ENCODE measurements at places on chromosomes 2 and 18. TPM values are rescaled to one million over a fixed set of nuclear protein-coding genes. Genes with fewer than 3 reads are reported as not detected.
A peak's percentile ranks its signal among the peaks of the same experiment; 100 is the strongest.

DNA sequence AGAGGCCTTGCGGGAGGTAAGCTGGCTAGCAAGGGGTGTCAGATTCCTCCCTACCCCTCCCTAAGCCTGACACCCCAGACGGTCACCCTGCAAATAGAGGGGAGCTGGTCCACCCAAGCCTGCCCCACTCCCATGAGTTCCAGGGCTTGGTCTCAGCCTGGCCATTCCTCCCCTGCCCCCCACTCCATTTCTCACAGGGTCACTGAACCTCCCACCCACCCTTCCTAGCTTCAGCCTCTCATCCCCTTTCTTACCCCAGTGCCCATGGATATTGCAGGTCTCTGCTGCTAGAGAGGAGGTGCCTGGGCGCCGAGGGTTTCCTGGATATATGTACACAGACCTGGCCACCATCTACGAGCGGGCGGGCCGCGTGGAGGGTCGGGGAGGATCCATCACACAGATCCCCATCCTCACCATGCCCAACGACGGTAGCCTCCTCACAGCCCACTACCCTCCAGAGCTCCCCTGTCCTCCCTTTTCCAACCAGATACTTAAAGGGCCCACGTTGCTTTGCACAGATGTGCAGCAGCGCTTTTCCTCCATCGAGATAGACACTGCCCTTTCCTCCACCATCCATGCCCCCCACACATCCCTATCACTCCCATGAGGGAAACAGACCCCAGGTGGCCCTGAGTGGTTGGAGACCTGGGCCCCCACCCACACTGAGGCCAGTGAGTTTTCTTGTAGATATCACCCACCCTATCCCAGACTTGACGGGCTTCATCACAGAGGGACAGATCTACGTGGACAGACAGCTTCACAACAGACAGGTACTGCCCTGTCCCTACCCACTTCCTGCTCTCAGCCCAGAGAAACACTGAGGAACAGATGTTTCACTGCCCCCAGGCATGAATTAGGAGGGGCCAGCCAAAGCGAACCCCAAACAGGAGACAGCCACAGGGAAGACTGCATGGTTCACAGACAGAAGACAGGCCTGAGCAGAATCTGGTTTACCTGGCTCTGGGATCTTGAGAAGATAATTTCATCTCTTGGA, 15.2 kb upstream of the ANKRD53 start:
- peaks cover 8% of the 10 kb centered on the region for H3K4me1 ChIP-seq
- no peaks in the 10 kb centered on the region for H3K36me3 ChIP-seq
- peaks cover 33% of the 10 kb centered on the region for H3K27me3 ChIP-seq
- peak; percentile 77 for DNase-seq

- no peak overlapping the region for H3K27ac ChIP-seq
- no peak for DNase-seq
- H3K27me3 ChIP-seq = peaks cover 4% of the 10 kb centered on the region
These were observed 253.1 kb downstream of the SH3BP4 start for GRCh38 chr2:235204948-235205347.

DNA sequence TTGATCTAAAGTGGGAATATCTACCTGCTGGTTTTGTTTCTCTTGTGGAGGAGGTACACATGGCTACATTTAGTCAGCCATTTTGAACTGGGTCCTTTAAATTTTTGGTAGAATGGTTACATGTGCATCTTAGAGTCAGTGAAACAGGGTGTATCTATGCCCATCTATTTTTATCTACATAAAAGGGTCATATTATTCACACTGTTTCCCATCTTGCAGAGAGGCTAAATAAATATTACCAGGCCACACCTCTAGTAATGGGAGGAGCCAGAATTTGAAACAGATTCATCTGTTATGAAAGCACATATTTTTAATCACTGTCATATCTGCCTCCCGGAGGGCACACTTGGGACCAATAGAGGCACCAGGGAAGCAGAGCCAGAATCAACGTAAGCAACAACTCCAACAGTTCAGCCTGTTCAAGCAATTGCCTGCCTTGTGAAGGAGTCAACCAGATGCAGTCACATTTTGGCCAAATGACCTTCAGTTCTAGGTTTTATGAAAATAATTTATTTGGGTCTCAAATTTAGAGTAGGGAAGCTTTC, 376.8 kb downstream of the TSN start:
- no peaks in the 10 kb centered on the region for H3K4me1 ChIP-seq
- DNase-seq = no peak
- no peaks in the 10 kb centered on the region for H3K36me3 ChIP-seq
- no peak overlapping the region for H3K4me3 ChIP-seq

Gene GBX2
- total RNA-seq = not detected

DNA sequence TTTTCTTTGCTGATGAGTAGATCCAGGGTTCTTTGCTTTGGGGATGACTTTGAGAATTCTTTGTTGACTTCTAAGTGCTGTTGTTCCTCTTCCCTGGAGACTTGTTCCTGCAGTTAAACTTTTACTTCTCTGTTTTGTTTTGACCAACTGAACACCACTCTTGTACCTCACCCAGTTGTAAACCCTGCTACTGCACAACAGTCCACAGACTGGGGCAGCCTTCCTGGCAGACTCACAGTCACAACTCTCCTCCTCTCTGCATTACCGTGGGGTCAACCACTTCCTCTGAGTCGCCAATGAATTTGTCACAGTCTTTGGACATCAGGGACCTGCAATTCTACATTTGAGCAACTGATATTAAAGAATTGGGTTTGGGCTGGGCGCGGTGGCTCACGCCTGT, 3.8 kb upstream of the SLC8A1 start:
- no peaks in the 10 kb centered on the region for H3K36me3 ChIP-seq
- H3K27me3 ChIP-seq = peaks cover 8% of the 10 kb centered on the region
- no peak for DNase-seq

Gene PRKAG3
- not detected for total RNA-seq

DNA sequence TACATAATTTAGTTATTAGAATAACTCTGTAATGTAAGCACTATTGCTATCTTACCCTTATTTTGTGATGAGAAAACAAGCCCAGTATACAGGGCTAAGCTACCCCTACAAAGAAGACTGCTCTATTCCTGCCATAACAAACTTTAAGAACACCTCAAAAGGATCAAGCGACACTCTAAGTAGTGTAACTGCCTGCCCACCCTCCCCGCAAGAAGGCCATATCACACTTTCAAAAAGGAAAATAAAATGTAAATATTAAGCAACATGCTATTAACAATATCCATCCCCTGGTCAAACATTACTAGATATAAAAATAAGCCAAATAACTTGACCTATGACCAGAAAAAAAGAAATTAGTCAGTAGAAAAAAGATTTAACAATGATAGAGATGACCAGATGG, 741.7 kb upstream of the CNTNAP5 start:
- DNase-seq = no peak
- no peaks in the 10 kb centered on the region for H3K4me1 ChIP-seq
- H3K4me3 ChIP-seq = no peak overlapping the region
- H3K36me3 ChIP-seq = no peaks in the 10 kb centered on the region
- no peak overlapping the region for H3K27ac ChIP-seq

DNA sequence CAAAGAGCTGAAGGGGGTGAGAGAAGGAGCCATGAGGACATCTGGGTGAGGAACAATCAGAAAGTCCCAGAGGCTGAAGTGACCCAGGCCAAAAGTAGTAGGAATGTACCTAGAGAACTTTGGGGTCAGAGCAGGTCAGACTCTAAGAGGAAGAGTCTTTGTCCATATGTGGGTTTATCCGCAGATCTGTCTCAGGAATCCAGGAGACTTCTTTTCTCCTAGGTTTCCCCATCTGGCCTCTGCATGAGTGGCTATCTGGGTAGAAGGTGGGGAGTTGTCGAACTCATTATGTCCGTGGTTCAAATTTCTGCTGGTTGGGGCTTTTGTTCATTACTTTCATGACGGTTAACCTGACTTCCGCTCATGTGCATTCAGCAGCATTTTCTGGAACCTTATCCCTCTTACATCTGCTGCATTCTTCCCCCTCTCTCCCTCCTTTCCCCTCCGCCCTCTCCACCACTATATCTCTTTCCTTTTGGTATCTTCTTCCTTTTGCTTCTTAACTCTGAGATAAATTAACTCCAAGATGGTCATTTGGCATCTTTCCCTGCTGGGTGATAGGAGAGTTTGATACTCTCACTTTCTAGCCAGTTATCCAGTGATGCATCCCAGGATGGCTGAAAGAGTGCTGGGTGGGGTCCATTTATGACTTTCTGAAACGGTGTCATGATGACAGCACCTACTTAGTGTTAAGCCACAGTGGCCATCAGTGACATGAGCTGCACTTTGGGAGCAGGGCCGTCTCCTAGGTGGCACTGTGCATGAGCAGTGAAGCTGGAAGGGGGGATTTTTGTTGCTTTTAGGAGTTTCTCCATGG, 2.1 kb downstream of the LIPG start:
- H3K27ac ChIP-seq = no peak overlapping the region
- H3K4me3 ChIP-seq = no peak overlapping the region
- H3K4me1 ChIP-seq = peaks cover 29% of the 10 kb centered on the region
- no peaks in the 10 kb centered on the region for H3K36me3 ChIP-seq
- no peak for DNase-seq

Gene NYAP2
- 0.11 TPM for total RNA-seq

DNA sequence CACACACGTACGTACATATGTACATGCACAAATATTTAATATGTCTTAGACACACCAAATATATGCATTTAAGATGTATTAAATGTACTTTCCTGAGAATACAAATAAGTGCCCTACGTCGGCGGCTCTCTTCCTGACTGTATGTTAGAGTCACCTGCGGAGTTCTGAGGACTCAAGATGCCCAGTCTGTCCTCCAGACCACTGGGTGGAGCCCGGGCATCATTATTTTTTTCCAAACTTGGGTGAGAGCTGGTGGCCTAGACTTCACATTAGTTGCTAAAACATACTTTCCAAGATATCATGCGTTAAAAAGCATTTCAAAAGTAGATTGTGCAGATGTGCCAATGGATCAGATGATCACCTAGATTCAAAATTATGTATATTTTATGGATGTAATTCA, 2.9 kb downstream of the IL18R1 start:
- H3K4me1 ChIP-seq = peaks cover 18% of the 10 kb centered on the region
- no peak overlapping the region for H3K27ac ChIP-seq
- H3K4me3 ChIP-seq = no peak overlapping the region

DNA sequence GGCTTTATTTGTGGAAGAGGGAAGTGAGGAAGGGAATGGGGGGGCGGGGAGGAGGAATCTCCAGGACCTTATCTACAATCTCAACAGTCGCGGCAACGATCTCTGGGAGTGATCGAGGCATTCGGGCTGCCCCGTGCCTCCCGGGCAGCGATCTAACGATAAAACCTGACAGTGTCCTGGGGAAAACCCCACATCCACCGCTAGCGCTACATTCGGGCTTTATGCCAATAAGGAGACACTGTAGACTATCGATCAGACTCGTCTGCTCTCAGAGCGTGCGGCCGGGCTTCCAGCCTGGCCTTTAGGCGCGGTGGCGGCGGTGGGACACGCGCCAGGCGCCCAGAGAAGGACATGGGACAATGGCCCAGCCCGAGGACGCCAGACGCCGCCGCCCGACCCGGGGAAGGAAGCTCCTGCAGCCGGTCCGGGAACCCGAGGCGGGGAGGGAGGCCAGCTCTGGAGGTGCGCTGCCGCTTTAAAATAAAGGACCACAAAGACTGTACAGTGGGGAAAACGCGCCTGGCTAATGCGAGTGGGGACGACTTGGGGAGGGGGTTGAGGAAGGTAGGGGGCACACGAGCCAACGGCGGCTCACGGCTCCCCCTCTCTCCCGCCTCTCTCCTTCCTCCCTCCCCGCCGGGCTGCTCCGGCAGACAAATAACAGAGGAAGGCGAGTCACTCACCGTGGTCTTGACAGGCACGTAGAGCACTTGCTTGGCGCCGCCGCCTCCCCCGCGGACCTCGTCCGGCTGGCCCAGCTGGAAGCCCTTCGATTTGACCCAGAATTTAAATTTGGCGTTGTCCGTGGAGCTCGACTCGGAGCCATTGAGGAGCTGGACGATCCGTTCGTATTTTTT, 2.2 kb downstream of the NOL4 start:
- H3K27ac ChIP-seq = no peak overlapping the region
- peaks cover 33% of the 10 kb centered on the region for H3K4me1 ChIP-seq
- H3K27me3 ChIP-seq = peaks cover 65% of the 10 kb centered on the region
- peak overlapping the region; percentile 40 for H3K4me3 ChIP-seq

DNA sequence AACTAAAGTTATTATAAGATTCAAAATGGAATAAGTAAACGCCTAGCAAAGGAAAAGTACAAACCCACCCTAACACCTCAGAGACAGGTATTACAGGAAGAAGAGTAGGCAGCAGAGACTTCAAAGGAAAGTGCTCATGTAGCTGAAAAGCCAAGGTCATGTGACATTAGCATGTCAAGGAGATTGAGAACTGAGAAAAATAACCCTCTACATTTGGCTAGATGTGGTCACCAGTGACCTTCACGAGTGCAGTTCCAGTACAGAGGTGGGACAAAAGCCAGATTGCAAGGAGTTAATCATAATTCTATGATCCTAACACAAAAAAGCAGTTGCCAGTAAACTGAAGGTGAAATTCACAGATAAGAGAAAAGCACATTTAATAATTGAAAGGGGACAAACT, 252.7 kb downstream of the ZEB2 start:
- H3K4me1 ChIP-seq = no peaks in the 10 kb centered on the region
- no peak for DNase-seq
- no peak overlapping the region for H3K27ac ChIP-seq
- H3K4me3 ChIP-seq = no peak overlapping the region
- H3K36me3 ChIP-seq = no peaks in the 10 kb centered on the region

- no peaks in the 10 kb centered on the region for H3K27me3 ChIP-seq
- H3K27ac ChIP-seq = no peak overlapping the region
- no peak for DNase-seq
- no peak overlapping the region for H3K4me3 ChIP-seq
These were observed 134.9 kb upstream of the CHAC2 start for GRCh38 chr2:53632714-53633113.

- H3K4me3 ChIP-seq = peak overlapping the region; percentile 77
- no peak for DNase-seq
- H3K27ac ChIP-seq = no peak overlapping the region
These were observed 272 bp upstream of the FASTKD1 start for GRCh38 chr2:169573974-169574299.

DNA sequence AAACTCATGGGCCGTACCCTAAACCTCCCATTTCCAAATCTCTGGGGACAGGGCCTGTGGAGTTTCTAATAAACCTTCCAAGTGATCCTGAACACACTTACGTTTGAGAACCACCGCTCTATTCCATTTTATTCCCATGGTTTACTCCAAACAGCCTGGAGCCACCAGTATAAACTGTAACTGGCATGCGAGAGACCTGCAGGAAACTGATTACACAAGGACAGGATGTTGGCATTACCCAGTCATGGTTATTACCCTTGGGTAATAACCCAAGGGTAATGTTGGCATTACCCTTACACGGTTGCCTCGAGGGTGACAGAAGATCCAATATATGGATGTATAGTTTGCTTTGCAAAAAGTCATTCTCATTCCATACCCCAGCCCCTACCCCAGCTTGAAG, 37.0 kb upstream of the YPEL5 start:
- H3K27ac ChIP-seq = no peak overlapping the region
- DNase-seq = no peak
- no peak overlapping the region for H3K4me3 ChIP-seq
- no peaks in the 10 kb centered on the region for H3K4me1 ChIP-seq
- H3K36me3 ChIP-seq = no peaks in the 10 kb centered on the region

GRCh38 chr2:149188291-149188690, 142.1 kb upstream of the LYPD6 start:
- no peaks in the 10 kb centered on the region for H3K36me3 ChIP-seq
- DNase-seq = no peak
- H3K4me1 ChIP-seq = no peaks in the 10 kb centered on the region
- no peak overlapping the region for H3K27ac ChIP-seq
- no peak overlapping the region for H3K4me3 ChIP-seq

- no peak overlapping the region for H3K4me3 ChIP-seq
- no peaks in the 10 kb centered on the region for H3K36me3 ChIP-seq
- no peak for DNase-seq
- H3K27me3 ChIP-seq = no peaks in the 10 kb centered on the region
These were observed 42.7 kb downstream of the SETBP1 start for GRCh38 chr18:44723411-44723810.

- H3K36me3 ChIP-seq = no peaks in the 10 kb centered on the region
- no peak overlapping the region for H3K27ac ChIP-seq
- H3K4me3 ChIP-seq = no peak overlapping the region
- no peak for DNase-seq
These were observed 186.5 kb downstream of the TRIB2 start for GRCh38 chr2:12903272-12903671.
